Fibroblast of skin of abdomen (primary cell): ENCODE measurements at places on chromosomes 16 and 17.
A peak's percentile ranks its signal among the peaks of the same experiment; 100 is the strongest.

DNA sequence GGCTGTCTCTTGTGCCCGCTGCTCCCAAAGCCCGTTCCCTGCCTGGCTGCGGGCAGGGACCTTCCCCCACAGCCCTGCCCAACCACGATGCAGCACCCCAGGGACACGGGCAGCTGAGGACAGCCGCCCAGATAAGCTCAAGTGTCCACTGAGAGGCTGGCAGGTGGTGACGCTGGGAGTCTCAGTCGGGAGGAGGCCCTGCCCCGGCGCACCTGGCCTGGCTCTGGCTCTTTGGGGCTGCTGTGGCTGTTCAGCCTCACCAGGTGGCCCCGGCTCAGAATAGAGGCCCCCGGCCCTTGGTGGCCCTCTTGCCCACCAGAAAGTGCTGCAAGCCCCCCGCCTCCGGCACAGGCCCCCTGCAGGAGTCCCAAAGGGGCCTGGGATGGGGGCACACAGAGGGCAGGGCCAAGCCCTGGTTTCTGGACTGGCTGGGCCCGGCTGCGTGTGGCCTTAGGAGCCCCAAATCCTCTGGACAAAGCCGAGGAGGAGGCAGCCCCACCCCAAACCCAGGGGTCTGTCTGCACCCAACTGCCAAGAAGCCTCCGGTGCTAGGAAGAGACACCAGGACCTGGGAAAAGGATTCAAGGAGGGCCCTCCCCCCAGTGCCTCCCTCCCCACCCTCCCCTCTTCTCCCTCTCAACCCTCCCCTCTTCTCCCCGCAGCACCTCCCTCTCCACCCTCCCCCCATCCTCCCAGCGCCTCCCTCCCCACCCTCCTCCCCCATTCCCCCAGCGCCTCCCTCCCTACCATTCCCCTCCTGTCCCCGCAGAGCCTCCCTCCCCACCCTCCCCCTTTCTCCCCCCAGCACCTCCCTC lies 5.3 kb downstream of the NTHL1 start:
- no peak for DNase-seq

- no peak for DNase-seq
Measured at GRCh38 chr16:77784441-77785372, 3.7 kb upstream of the VAT1L start.

GRCh38 chr16:75461575-75461974 lies 2.9 kb downstream of the TMEM170A start:
- DNase-seq: no peak

DNA sequence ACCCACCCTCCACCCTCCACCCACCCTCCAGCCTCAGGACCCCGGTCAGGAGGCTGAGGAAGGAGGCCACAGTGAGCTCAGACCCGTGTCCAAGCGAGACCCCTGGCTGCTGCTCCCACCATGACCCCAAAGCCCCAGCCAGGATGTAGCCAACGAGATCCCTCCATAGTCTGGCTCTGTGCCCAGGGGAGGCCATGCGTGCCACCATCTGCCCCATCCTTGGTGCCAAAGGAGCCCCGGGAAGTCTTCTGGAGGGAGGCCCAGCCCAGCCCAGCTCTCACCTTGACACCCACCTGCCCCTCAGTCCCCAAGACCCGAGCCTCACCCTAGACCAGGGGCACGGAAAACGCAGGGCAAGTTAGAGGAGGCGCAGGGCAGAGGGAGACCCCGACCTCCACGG lies 34.2 kb downstream of the PIEZO1 start:
- DNase-seq: no peak

- no peak for DNase-seq
Measured at GRCh38 chr17:68961214-68961882, 6.2 kb upstream of the ABCA8 start.

GRCh38 chr16:31082368-31083045 lies 6.2 kb downstream of the PRSS53 start:
- DNase-seq: no peak

- DNase-seq: no peak
Measured at GRCh38 chr17:54085020-54085419, 262.3 kb downstream of the KIF2B start.

GRCh38 chr17:29621751-29622194 lies 939 bp downstream of the CORO6 start:
- DNase-seq: no peak

GRCh38 chr17:40352779-40353394 lies 11.7 kb downstream of the GJD3 start:
- no peak for DNase-seq

- DNase-seq: no peak
Measured at GRCh38 chr17:10041287-10041612, 136.2 kb upstream of the RCVRN start.

DNA sequence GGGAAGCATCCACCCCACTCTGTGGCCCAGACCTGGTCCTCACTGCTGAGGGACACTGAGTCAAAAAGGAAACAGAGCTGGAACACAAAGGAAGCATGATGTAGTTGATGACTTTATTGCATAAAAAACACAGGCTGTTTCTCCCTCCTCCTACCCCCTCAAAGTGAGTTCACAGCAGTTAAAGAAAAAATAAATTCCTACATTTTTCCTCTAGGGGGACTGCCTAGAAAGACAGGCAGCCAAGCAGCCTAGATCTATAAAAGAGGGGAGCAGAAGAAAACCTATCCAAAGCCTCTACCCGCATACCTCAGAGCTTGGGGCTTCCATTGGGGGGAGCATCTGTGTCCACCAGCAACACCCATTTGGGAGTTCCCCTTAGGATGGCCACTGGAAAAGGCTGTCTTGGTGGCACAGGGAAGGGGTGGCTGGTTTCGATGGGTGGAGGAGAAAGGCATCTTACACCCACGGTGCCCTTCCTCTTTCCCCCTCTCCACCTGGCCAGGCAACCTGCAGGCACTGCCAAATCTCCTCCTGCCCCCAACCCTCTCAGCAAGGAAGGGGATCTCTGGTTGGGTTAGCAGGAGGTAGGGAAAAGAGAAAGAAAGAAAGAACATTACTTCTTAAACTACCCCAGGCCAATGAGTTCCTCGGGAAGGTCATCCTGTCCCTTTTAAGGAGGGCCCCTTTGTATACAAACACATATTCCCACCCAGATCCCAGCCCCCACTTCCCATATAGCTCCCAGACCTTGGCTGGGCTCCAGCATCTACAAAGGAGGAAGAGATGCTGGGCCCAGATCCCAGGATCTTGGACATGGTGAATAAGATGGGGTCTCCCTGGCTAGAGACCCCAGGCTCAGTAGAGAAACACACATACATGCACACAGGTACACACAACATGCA lies 4.0 kb upstream of the SCRN2 start:
- DNase-seq: peak; percentile 18
